ENCODE measurements at places on chromosomes 3 and 15. TPM values are rescaled to one million over a fixed set of nuclear protein-coding genes. Genes with fewer than 3 reads are reported as not detected.

CYP19A1 gene
- 0.56 TPM for total RNA-seq

SERP1 gene
- total RNA-seq: 159 TPM

MEIS2 gene
- total RNA-seq: 35.4 TPM

SPSB4 gene
- not detected for total RNA-seq

LINGO1 gene
- total RNA-seq: under 0.01 TPM

CFAP20DC gene
- 1.1 TPM for total RNA-seq

LSMEM2 gene
- not detected for total RNA-seq

CLDN18 gene
- total RNA-seq: not detected
